Endothelial cell of umbilical vein (primary cell): ENCODE measurements at places on chromosomes 12 and 14.
A peak's percentile ranks its signal among the peaks of the same experiment; 100 is the strongest.

GRCh38 chr12:72658615-72659014 lies 386.4 kb downstream of the TRHDE start:
- DNase-seq: no peak

- DNase-seq: no peak
These were observed 69.5 kb upstream of the FOXN3 start for GRCh38 chr14:89486505-89486904.

DNA sequence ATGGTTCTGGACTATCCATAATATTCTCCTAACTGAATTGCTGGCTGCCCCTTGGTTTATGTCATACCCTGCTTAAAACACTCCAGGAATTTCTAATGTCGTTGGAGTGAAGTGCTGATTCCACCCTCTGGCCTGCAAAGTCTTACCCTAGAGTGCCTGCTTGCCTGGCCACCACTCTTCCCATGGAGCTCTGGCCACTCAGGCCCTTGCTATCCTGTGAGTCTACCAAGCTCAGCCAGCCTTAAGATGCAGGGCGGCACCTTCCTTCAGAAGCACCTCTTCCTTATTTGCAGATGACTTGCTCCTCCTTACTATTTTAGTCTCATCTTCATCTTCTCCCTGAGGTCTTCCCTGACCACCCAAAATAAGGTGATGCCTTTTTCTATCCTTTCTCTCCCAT lies 35.3 kb downstream of the SLC6A15 start:
- no peak for DNase-seq

DNA sequence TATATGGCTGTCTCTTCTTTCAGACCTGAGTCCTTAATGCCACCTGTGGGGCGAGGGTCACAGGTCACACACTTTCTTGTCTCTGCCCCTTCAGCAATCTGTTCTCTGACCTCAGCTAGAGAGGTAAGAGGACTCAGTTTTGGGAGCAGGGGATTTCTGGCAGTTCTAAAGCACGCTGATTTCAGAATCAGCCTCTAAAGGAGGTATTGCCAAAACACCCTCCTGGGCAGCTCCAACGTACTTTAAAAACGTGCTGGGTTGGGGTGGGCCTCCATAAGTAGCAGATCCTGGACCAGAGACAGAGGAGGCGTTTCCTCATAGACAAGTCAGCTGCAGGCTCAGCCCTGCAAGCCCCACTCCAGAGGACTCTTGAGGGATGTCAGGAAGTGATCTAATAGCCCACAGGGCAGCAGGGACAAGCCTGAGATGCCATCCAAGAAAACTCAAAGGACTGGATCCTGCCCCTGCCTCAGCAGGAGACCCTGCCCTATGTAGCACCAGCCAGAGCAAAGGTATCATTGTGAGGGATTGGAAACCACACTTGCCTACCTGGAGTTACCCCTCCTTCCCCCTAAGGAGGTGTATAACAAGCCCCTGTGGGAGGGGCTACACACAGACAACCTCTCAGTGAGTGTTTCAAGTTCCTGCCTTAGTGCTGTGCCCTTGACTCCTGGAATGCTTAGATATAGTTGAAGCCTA lies 8.5 kb downstream of the CTDSP2 start:
- peak; percentile 70 for DNase-seq

- DNase-seq: no peak
These were observed 1231.7 kb upstream of the TMEM132C start for GRCh38 chr12:127035011-127035879.
